Mammary epithelial cell (primary cell): ENCODE measurements at places on chromosomes 16 and 17. TPM values are rescaled to one million over a fixed set of nuclear protein-coding genes. Genes with fewer than 3 reads are reported as not detected.
A peak's percentile ranks its signal among the peaks of the same experiment; 100 is the strongest.

Gene NXPH3
- 0.23 TPM for polyA plus RNA-seq

- peak; percentile 93 for DNase-seq
These were observed 102.0 kb downstream of the GRIN2A start for GRCh38 chr16:10080051-10080772.

DNA sequence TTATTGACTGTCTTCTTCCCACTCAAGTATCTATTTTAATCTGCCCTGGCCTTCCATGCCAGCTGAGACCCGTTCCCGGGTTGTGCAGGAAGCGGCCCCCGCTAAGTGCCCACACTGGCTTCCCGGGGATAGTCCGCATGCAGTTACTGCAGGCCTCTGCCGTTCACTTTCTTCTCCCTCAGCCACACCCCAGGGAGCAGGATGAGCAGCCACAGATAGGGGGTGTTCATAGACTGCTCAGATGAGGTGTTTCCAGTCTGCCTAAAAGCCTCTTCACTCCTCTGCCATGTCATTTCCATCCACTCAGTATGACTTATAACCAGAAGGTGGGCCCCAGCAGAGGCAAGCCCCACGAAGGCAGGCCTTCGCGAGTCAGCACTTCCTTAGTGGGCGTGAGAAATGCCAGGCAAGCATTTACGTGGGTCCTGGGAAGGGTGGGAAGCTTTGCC, 7.7 kb downstream of the MED9 start:
- no peak for DNase-seq

Gene PPP1R1B
- 0.07 TPM for polyA plus RNA-seq

Gene PSMC3IP
- 14.4 TPM for polyA plus RNA-seq

DNA sequence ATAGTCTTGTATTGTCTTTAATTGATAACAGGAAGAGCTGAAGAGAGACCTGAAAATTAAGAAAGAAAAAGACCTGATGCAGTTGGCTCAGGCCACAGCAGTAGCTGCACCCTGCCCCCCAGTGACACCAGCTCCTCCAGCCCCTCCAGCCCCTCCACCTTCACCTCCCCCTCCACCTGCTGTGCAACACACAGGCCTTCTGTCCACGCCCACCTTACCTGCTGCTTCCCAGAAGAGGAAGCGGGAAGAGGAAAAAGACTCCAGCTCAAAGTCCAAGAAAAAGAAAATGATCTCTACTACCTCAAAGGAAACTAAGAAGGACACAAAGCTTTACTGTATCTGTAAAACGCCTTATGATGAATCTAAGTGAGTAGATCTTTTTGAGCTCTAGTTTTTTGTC, 36.8 kb downstream of the C17orf58 start:
- no peak for DNase-seq

DNA sequence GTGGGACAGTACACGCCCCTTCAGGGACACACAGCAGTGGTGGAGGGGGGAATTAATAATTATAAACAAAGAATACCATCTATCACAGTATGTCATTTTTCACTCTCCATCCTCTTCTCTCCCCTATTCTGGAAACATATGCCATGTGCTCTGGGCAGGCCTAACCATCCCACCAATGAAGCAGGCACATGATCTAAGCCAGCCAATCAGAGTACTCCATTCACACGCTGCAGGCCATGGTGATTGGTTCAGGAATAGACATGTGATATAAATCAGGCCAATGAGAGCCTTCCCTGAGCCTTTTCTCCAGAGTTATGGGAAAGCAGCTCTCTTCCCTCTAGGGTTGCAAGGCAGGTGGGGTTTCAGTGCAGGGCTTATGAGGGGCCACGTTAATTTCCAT, 36.5 kb downstream of the GSG1L start:
- DNase-seq = no peak

- no peak for DNase-seq
These were observed 211.1 kb upstream of the CHMP6 start for GRCh38 chr17:80780381-80781198.

Gene PNMT
- not detected for polyA plus RNA-seq

Gene RAB37
- not detected for polyA plus RNA-seq

DNA sequence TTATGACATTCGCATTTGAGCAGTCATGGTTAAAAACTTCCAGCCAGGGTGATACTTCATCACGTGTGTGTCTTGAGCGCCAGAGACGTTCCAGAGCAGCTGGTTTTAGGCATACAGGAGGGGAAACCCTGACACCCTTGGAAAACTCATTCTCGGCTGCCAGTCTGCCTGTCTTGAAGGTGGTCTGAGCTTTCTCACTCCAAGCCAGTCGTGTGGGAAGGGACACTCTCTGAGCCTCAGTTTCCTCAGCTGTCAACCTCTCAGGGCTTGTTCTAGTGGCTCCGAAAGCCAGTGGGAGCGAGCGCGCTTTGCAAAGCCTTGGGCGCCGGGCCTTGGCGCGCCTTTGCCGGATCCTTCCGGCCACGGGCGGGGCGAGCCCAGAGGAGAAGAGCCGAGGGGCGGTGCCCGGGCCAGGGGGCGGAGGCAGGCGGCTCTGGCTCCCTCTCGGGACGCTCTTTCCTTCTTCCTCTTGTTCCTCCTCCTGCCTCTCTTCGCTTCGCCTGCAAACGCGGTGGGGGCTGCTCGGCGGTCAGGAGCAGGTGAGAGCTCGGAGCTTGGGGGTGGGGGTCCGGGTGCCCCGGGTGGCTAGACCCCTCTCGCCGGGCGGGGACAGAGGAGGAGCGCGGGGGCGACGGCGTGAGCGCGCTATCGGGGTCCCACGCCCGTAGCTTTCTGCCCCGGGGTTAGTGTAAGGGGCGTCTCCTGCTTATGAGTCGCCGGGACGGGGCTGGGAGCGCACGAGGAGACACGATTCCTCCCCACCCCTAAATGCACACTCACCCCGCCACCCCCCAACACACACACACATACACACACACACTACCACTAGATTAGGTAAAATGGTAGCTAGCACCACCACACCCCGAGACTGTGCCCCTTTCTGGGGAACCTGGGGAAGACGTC, at the start of gene LDAF1:
Gene LDAF1 (plus strand): TSS at position 467 of the 903 bp plus-strand sequence. CDS start 2,509 bp downstream, outside the sequence.
- peak; percentile 83 for DNase-seq

Gene MILR1
- polyA plus RNA-seq = 2.5 TPM

Gene CCL1
- polyA plus RNA-seq = not detected

Gene TEKT5
- not detected for polyA plus RNA-seq

Gene GPS1
- polyA plus RNA-seq = 103 TPM

Gene PITPNC1
- 31.7 TPM for polyA plus RNA-seq

DNA sequence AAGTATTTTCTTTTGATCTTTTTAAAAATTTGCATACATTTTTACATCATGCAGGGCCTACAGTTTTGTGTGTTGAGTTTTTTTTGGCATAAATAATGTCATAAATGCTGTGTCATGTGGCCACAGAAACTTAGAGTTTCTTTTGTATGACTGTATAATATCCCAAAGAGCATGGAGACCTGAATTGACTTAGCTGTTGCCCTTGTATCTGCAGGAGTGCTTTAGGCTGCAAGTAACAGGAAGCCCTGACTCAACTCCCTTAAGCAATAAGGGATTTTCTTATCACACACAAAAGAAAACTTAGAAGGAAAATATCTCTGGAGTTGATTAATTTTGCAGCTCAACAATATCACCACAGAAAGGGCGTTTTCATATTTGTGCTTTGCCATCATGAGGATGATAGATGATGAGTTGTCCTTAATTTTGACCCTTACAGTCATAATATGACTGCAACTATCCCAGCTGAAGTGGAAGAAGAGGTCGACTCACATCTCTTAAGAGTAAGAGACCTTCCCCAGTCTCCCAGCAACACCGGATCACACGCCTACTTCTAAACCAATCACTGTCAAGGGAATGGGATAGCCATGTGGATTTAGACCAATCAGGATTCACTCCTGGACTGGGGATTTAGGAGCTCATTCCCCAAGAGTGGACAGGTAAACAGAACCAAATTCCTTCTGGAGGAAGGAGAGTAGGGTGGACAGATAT, 138.9 kb downstream of the GSG1L start:
- peak; percentile 37 for DNase-seq

Gene TRPV2
- polyA plus RNA-seq = 0.09 TPM

Gene FZD2
- polyA plus RNA-seq = 4.5 TPM

GRCh38 chr17:68351395-68351794, 60.1 kb downstream of the ARSG start:
- DNase-seq = no peak

Gene CLEC3A
- polyA plus RNA-seq = not detected

- DNase-seq = no peak
These were observed 230.7 kb downstream of the SLC39A11 start for GRCh38 chr17:72861811-72862210.

DNA sequence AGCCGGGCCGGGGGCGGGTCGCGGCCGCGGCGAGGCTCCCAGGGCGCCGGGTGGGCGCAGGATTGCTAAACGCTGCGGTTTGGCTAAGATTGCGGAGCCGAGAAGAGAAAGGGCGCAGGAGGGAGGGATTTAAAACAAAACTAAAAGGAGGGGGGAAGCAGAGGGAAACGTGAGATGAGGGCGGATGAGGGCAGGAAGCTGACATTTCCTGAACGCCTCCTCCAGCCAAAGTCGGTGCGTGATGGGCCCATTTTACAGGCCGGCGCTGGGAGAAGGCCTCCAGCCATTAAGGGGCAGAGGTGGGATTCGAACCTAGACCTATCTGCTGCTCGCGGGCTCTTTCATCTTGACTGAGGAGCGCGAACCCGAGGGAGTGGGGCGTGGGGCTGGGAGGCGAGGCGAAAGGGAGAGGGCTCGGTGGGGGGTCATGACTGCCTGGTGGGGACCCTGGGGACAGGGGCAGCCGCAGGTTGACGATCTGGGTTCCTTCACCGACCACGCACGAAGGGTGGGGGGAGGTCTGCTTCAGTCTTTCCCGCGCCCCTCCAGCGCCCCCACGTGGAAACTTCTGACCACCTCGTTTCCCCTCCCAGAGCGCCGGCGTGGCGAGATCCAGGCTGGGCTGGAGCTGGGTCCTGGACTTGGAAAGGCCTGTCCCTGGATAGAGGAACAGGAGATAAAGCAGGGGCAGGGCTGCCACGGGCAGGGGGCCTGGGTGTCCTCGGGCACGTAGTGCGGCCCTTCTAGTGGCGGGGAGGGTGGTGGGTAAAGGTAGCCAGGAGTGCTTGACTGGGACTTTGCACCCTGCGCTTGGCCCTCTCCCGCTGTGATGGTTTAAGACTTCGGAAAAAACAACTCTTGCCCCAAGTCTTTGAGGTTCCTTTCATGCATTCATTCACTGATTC, 3.8 kb upstream of the TAC4 start:
- DNase-seq = no peak

DNA sequence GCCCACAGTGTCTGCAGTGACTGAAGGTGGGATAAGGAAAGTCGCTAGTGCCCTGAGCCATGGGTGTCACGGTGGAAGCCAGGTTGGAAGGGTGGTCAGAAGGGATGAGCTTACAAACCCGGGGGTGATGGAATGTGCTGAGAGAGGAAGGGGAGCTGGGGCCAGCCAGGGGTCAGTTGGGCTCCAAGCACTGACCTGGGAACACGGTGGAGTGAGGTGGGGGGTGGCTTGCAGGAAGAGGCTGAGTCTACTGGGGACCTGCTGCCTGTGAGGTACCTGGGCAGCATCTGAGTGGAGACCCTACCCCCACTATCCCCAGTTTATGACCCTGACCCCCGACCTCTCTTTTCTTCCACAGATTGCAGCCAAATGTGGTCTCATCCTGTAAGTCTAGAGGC, 3.1 kb downstream of the TMEM92 start:
- no peak for DNase-seq

Gene KRTAP17-1
- not detected for polyA plus RNA-seq

DNA sequence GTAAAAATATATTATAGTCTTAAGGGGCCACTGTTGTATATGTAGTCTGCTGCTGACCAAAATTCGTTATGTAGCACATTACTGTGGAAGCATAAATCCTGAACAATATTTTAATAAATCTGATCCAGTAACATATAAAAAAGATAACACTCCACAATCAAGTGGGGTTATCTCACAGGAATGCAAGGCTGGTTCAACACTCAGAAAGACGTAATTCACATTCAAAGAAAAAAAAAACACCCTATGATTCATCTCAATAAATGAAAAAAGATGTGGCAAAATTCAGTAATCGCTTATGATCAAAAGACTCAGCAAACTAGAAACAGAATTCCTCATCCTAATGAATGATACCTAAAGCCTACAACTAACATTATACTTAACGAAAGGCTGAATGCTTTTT, 47.8 kb downstream of the CREBBP start:
- no peak for DNase-seq

Gene RNF157
- polyA plus RNA-seq = 0.07 TPM

GRCh38 chr16:86298758-86299134, 211.6 kb upstream of the FOXF1 start:
- no peak for DNase-seq
